NCI-H1105 (cell line): ENCODE measurements at places on chromosomes 11 and 22.

DNA sequence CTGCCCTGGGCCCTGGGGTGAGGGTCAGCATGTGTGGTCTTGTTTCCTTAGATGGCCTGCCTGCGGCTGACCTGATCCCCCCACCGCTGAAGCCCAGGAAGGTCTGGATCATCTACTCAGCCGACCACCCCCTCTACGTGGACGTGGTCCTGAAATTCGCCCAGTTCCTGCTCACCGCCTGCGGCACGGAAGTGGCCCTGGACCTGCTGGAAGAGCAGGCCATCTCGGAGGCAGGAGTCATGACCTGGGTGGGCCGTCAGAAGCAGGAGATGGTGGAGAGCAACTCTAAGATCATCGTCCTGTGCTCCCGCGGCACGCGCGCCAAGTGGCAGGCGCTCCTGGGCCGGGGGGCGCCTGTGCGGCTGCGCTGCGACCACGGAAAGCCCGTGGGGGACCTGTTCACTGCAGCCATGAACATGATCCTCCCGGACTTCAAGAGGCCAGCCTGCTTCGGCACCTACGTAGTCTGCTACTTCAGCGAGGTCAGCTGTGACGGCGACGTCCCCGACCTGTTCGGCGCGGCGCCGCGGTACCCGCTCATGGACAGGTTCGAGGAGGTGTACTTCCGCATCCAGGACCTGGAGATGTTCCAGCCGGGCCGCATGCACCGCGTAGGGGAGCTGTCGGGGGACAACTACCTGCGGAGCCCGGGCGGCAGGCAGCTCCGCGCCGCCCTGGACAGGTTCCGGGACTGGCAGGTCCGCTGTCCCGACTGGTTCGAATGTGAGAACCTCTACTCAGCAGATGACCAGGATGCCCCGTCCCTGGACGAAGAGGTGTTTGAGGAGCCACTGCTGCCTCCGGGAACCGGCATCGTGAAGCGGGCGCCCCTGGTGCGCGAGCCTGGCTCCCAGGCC is 12.7 kb downstream of the TMEM121B start:
- no peak for DNase-seq

GRCh38 chr11:10392095-10393079 is 62.7 kb upstream of the AMPD3 start:
- DNase-seq: no peak

GRCh38 chr11:126612671-126613070 is 257.2 kb downstream of the ST3GAL4 start:
- no peak for DNase-seq

- DNase-seq: no peak
Measured at GRCh38 chr11:112177589-112177988, 2.3 kb downstream of the BCO2 start.

DNA sequence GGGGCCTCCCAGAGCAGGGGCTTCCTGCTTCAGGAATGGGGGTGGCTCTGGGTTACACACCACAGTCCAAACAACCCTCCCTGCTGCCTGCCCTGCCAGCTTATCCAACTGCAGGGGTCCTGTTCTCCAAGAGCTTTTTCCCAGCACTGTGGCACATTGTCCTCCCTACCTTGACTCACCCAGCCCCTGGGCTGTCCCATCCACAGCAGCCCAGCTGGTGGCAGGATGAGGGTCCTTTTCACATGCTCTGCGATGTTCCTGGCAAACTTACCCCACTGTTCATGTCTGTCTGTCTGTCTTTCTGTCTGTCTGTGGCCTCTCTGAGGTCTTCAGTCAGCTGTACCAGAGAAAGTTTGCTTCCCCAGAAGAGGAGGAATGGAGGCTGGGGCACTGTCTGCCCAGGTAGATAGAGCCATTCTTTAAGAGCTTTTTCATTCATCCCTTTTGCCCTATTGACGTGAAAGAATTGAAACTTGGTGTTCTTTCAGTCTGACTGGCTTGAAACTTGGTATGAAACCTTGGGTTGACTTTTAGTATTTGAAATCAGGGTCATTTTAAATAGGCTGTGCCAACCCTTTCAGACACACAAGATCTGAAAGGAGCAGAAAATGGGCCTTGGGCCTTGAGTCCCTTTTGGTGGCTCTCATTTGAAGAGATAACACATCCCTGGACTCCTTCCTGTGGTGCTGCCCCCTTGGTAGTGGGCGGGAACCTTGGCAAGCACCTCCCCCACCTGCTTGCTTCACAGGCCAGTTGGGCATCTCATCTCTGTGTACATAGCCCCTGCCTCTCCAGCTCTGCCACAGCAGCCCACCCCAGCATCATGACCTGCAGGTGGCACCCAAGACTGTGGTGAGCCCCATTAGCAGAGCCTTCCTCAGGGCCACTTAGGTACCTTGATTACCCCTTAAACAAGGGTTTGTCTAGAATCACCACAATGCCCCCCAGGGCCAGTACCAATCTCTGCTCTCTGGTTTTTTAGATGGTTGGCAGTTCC is 74.6 kb upstream of the SUSD2 start:
- DNase-seq: no peak

DNA sequence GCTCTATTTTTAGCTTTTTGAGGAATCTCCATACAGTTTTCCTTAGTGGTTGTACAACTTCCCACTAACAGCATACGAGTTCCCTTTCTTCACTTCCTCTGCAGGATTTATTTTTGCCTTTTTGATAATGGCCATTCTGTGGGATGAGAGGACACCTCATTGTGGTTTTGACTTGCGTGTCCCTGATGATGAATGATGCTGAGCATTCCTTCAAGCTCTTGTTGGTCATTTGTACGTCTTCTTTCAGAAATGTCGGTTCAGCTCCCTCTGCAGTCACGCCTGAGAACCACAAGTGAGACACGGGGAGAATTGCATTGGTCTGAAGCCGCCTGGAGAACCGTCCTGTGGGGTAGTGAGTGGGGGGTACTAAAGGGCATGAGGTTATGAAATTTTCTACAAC is 2.0 kb upstream of the KRTAP5-10 start:
- DNase-seq: no peak

DNA sequence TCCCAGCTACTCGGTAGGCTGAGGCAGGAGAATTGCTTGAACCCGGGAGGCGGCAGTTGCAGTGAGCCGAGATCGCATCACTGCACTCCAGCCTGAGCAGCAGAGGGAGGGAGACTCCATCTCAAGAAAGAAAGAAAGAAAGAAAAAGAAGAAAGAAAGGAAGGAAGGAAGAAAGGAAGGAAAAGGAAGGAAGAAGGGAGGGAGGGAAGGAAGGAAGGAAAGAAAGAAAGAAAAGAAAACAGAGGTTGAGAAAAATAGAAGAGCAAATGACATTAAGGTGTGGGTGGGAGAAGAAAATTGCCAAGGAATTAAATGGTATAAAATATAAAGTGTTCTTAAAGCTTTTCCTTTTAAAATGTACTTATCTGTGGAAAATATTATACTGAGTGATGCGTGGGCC is 49.9 kb downstream of the AHNAK start:
- DNase-seq: no peak
